Activated naive CD8-positive, alpha-beta T cell treated with anti-CD3 and anti-CD28 coated beads, Interleukin-2, amount 50 U/mL, for 16 hours (primary cell): ENCODE measurements at places on chromosomes 7 and 10.

DNA sequence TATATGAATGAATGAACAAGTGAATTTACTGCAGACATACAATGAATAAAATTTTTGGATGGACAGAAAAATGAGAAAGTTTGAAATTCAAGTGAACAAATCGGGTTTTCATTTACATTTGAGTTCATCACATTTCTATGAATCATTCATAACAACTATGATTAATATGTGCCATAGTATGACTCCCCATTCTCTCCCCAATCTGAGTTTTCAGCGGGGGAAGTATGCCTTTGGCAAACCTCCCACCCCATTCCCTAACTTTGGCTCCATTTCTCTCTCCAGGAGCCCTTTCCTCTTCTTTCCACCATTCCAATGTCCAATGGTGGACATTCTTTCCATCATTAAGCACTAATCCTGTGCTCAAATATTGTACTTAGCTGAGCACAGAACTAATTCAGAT, 96.8 kb upstream of the LSM8 start:
- DNase-seq = no peak

GRCh38 chr10:932589-932988, 1.1 kb upstream of the LARP4B start:
- DNase-seq = no peak

GRCh38 chr10:103816431-103816830, 38.9 kb downstream of the SH3PXD2A start:
- no peak for DNase-seq

DNA sequence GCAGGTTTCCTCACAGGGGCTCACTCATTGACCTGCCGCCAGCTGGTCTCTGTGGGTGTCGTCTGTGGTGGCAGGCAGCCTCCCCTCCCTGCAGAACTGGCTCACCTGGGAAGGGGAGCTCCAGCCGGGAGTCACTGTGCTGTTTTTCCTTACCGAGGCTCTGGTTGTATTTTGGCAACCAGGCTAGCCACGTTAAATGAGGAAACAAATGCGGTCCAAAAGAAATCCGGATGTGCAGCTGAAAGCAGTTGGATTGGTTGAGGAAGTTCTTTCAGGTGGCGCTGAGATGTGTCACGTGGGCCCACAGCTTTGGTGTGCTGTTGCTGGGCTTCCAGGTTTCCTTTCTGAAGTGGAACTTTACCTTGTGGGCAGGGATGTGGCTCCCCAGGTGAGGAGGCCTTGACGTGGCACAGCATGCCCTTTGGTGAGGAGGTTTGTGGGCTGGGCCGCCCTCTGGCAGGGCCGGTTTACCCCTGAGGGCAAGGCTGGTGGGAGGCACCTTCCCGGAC, 14.2 kb downstream of the MTURN start:
- no peak for DNase-seq

GRCh38 chr7:75979759-75980429, 14.5 kb downstream of the TMEM120A start:
- no peak for DNase-seq

DNA sequence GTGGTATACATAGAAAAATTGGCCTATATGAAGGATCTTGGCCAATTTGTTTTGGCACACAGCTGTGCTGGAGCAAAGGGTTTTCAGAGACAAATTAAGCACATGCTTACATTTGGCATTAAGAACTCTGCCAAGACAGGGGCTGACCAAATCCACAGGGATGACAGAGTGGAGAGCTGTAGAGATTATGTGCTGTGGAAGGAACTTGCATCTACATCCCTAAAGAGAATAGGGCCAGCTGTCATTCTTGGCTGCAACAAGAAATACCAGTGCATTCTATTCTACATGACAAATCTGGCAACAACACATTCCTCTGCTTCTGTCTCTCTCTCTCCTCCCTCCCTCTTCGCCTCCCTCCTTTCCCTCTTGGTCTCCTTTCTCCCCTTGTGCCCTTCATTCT, 75.6 kb downstream of the POM121L12 start:
- no peak for DNase-seq

DNA sequence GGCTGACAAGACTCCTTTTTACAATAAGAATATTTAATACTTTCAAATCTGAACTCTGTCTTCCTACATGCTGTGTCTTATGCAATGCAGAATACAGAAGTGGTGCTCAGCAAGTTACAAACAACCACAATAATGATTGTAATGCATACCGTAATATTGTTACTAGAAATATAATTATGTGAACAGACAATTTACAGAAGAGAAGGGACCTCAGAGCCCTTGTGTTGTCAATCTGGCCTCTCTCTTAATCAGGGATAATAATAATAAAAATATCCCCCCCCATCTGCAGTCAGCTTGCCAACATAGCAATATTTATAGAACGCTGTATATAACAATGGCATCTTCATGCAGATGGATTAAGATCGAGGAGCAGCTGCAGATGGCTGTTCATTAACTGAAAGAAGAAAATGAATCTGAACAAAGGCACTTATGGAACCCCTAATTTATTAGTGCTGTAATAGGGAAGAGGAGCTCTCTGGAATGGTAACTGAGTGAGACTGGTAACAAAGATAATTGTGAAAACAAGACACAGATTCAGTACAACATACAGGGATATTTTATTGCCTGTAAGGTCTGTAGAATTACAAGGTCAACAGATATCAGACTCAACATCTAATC, 106.3 kb downstream of the TMEM26 start:
- no peak for DNase-seq

- no peak for DNase-seq
Observed at GRCh38 chr10:61842755-61843497, 58.6 kb upstream of the ARID5B start.
